Omental fat pad (tissue), 4 donors: ENCODE measurements at places on chromosomes 3 and 15.

DNA sequence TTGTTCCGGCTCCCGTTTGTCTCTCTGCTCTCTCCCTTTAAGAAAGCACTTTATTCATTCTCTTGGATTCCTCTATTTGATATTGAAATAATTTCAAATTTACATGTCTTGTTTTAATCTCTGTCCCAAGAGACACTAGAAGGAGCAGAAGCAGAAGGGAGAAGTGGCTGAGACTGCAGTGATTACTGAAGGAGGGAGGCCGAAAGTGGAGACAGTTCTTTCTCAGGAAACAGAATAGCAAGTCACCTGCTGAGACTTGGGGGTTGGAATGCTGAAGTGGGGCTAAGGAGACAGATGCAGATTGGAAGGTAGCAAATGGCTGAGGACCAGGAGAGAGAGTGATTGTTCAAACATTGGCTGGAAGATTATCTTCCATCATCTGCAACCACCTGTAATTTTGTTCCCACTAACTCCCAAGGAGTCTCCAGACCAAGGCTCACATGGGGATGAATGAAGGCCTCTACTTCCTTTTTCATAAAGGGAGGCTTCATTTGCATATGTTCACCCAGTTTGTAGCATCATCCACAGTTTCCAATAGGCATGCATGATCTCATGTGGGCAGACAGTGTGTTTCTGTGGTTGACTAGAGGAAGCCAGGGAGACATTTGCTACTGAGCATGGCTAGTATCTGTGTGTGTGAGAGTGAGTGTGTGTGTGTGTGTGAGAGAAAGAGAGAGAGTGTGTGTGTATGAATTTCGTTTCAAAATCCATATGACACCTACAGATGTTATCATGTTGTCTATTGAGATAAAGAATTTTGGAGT is 24.0 kb downstream of the LTF start:
- DNase-seq: no peak

DNA sequence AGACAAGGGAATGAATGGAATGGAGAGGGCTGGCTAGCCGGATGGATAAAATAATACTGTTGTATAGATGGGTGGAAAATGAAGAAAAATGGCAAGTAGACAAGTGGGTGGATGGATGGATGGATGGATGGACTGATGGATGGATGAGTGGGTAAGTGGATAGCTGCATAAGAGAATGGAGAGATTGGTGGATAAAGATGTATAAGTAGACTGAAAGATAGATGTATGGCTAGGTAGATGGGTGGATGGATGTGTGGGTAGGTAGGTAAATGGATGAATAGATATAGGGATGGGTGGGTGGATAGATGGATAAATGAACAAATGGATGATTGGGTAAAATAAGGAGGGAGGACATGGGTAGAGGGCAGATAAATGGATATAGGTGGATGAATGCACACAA is 13.9 kb downstream of the CPNE9 start:
- DNase-seq: no peak

DNA sequence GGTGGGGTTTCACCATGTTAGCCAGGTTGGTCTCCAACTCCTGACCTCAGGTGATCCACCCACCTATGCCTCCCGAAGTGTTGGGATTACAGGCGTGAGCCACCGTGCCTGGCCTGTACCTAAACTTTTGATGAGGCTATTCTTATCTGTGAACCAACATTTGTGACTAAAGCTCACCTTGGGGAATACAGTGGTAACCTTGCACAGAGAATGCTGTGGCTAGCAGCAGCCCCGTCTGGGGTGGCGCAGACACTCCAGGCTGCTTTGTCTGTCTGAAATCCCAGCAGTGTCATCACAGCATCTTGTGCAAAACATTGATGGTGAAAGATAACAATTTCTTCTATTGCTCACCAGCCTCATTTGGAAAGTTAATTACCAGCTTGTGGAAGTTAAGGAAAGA is 58.9 kb downstream of the CMTM8 start:
- DNase-seq: no peak

DNA sequence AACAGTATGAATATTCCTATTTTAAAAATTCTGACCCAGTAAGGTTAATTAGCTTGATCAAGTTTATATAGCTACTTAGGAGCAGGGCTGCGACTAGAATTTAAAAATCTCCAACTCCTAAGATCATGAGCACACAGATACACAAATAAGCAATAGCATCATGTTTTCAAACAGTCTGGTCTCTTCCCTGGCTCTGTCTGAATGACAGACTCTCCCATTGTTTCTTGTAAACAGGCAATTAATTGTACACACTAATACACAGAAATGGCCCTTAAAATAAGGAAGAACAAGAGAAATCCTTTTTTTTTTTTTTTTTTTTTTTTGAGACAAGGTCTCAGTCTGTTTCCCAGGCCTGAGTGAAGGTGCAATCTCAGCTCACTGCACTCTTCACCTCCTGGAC is 1064.4 kb upstream of the CFAP20DC start:
- DNase-seq: no peak

- DNase-seq: no peak
These were observed 23.4 kb downstream of the STRIT1 start for GRCh38 chr3:155270063-155270462.
